ENCODE measurements at places on chromosomes 2 and 18.

DNA sequence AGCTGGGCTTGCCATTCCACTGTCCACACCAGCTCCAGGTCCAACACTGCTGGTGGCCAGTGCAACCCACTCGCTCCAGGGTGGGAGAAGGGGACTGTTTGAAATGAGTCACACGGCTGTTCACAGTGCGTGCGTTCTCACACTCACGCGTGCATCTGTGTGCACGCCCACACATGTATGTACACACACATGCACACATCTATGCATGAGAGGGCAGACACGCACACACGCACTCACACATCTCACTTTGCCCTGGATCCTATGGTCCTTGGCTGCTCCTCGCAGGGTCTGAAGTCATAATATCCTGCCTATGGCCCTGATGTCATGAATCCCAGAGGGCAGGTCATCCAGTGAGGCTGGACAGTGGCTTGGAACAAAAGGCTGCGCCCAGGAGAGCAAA lies 182.8 kb downstream of the EIPR1 start:
- DNase-seq, result no peak

DNA sequence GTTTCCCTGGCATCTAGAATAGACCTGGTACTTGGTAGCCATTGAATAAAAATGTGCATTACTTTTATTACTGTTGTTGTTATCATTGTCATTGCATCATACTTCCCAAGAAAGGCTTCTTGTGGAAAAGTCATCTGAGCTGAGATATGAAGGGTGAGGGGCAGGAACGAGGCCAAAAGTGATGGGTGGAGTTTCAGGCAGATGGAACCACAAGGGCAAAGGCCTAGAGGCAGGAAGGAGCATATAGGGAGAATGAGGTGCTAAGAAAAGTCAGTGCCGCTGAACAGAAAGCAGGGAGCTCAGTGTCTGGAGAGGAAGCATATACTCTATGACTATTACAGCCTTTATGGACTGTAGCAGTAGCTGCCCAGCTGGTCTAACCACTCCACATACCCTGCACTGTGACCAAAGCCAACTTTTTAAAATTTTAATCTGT lies 219.3 kb downstream of the SPP2 start:
- no peak for DNase-seq

DNA sequence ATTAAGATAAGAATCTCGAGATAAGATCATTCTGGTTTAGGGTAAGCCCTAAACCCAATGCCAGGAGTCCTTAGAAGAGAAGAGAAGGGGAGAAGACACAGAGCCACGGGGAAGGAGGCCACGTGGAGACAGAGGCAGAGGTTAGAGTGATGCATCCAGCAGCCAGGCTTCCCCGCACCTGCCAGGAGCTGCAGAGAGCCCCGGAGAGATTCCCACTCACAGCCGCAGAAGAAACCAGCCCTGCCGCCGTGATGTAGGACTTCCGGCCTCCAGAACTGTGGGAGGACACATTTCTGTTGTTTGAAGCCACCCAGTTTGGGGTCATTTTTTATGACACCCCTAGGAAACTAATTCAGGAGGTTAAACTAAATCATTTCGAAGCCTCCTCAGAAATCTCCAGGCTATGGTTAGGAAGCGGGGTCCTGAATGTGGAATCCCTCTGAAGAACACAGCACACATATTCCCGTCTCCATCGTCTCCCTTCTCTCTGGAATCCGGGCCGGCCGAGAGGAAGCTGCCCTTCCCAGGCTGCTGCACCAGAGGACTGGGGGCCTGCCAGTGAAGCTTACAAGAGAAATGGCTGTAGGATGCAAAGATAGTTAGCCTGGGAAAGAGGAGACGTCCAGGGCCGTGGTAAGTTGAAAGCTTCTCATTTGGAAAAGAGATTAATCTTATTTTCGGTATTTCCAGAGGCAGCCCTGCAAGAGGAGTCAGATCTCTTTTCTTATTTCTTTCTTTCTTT lies 156.6 kb downstream of the TWIST2 start:
- no peak for DNase-seq

DNA sequence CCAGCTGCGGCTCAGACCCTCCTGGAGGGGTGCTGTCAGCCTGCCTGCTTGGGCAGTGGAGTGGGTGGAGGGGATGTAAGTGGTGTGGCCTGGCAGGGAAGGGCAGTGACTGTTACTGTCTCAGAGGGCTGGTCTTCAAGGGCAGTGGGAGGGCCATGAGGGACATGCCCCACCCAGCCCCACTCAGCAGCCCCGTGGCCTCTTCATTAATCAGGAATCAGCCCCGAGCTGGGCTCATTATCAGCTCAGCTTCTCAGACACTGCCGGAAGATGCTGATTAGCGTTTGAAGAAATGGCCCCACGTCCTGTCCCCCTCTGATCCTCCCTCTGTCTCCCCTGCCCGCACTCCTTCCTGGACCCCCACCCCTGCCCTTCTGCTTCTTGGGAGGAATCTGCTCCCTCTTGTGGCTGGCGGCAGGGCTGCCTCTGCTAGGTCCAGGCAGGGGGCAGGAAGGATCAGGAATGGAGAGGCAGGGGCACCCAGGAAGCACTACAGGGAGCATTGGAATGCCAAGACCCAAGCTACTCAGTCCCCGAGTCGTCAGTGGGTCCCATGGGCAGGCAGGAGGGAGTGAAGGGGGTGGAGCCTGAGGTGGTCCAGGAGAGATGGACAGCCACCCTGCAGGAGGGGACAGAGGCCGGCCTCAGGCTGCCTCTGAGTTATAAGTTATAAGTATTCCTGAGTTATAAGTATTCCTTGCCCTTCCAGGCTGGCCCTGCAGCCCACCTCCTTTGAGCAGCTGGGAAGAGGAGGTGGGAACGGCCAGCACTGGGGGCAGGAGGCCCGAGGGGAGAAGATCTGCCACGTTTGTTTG lies 7.0 kb downstream of the ASIC4 start:
- peak; percentile 85 for DNase-seq

GRCh38 chr18:52995875-52996274 lies 655.9 kb downstream of the DCC start:
- DNase-seq, result no peak

GRCh38 chr2:23427976-23428375 lies 43.0 kb downstream of the KLHL29 start:
- no peak for DNase-seq

GRCh38 chr2:12262681-12263436 lies 453.9 kb upstream of the TRIB2 start:
- peak; percentile 69 for DNase-seq

GRCh38 chr18:33575451-33575850 lies 2.6 kb upstream of the ASXL3 start:
- no peak for DNase-seq

DNA sequence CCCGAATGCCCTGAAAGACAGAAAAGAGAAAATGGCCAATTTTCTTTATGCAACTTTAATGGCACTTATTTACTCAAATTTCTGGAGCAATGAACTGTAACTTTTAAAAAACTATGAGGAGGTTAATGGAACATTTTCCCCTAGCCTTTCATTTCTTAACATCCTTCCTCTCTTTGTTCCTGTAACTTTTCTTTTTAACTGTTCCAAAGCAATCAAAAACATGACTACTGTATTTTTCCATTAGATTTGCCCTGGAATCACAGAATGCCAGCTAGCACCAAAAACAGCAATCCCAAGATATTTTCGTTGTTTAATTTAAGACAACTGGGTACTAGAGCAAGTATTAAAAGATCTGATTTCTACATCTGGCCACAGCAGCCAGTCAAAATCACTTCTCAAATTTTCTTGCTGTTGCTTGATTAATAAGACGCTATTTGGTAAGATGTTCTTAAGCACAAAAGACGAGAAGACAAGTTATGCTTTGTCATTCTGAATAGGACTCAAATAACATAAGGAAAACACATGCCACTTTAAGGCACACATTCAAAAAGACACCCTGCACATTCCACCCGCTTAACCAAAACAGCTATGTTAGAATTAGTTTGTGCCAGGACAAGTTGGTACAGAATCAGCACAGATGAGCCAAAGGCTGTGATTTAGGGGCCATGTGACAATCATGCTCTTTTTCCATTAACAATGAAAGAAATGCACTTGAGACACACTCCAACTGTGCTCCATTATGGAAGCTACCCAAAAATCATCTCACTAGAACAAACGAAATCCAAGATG lies 3.6 kb downstream of the STARD7 start:
- no peak for DNase-seq

DNA sequence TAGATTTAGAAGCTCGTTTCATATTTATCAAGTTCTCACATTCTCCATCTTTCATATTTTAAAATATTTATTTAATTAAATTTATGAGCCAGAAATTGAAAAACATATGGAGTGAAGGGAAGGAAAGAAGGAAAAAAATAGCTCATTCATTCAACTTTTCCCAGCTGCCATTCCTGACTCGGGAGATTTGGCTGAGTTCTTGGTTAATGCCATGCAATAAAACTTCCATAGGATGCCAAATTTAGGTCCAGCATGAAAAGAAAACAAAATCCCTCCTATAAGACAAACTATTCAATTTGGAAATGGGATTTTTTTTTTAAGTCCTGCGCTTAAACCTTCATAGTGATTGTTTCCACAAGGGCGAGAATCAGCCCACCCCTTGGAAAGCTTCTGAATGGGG lies 426.1 kb upstream of the TNP1 start:
- no peak for DNase-seq

GRCh38 chr2:132668189-132668823 lies 1.7 kb downstream of the LYPD1 start:
- DNase-seq, result peak; percentile 62

DNA sequence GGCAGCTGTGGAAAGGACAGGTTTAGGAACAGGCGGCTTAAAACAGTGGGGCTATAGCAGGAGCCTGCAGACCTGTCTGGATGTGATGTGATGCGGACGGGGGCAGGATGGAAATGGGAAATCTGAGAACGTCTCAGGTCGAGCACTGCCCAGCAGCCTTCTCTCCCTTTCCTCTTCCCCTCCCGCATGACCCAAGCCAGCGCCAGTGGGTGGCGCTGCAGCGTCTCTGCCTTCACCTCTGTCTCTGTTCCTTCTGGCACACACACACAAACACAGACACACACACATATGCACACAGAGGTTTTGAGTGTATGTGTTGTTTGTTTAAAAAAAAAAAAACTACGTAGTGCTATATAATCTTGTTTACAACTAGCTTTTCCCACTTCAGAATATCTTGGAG lies 82.0 kb upstream of the SLC66A3 start:
- peak; percentile 69 for DNase-seq

DNA sequence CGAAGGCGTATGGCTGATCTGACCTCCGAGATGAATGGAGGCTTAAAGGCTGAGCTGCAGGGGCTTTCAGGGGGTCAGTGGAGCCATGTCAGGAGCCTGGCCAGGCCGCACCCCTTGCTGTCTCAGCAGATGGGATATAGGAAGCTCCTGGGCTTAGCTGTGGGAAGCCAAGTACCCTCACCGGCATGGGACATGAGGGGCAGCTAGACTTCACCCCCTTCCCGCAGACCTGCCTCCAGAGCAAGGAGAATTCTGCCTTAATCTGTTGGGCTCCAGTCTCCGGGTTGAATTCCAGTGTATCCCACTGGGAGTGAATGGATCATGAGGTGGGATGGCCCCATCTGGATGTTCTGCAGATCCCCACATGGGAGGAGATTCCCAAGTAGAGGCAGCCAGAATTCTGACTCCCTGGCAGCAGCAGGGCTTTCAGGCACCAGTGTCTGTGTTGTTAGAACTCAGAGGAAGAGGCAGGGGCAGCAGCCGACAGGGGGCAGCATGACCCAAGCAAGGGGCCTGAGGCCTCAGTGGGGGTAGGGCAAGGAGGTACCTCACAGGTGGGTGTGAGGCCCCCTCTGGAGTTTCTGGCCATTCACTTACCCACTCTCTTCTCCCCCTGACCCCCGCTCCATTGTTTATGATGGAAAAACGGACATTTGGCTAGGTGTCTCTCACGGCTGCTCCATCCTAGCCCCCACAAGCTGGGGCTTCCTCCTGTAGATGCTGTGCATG lies 19.1 kb downstream of the CAPG start:
- DNase-seq, result peak; percentile 58

- DNase-seq, result peak; percentile 62
Observed at GRCh38 chr18:32469190-32469651, 1.5 kb downstream of the GAREM1 start.

- DNase-seq, result no peak
Observed at GRCh38 chr2:237650455-237650850, 23.1 kb downstream of the LRRFIP1 start.

DNA sequence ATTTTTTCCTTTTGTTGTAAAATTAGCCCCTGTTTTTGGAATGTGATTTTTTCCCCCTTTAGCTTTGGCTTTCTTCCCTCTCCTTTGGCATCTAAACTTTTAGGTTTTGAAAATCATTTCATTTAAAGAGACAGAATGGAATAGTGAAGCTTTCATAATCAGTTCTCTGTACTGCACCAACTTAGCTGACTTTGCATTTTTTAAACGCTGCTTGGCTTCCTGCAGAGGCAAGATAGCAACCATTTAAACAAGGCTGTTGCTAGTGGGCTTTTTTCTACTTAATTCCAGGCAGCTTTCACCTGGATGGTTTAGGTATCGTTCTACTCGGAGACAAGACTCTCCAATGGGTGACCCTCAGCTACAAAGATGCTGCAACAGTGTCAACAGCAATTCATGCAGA lies 267.9 kb upstream of the PKDCC start:
- peak; percentile 18 for DNase-seq

DNA sequence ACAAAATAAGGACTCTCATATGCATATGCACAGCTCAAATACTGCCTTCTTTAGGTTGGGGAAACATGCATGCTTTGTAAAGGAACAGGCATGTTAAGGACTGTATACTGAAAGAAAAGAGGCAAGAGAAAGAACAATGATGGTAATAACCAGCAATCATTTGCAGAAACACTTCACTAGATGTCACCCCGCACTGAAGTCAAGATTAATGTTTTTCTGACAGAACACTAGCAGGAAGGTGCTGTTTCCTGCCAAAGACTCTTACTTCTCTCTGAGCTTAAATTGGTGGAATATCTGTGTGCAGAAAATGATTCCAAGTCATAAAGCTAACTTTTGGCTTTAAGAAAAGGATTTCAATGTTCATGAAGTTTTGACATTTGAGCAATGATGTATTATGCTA lies 19.3 kb upstream of the CSRNP3 start:
- DNase-seq, result no peak

- no peak for DNase-seq
Observed at GRCh38 chr2:175080479-175080878, 75.3 kb upstream of the CHN1 start.

DNA sequence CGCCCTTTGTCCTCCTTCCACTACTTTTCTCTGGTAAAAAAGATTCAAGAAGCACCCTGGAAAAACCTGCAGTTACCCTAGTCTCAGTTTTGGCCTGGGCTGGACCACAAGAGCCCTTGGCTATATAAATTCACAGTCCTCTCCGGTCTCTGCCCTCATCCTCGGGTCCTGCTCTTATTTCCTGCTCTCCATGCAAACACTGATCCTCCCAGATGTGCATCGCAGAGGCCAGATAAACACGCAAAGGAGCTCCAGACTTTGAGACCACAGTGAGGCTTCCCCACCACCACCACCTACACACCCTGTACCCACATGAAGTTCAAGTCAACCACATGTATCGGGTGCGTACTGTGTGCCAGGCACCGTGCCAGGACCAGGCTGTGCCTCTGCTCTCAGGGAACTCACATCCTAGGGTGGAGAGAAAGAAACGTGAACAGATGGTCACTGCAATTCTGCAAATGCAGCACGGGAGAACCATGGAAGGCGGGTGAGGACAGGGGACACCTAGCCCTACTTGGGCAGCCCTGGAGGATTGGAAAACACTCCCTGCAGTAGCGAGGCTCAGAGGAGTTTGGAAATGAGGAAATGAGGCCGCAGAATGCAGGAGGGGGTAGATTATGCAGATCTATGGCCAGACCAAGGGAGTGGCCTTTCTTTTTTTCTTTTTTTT lies 7.4 kb downstream of the CTDSP1 start:
- DNase-seq, result peak; percentile 76

Measured in cardiac muscle cell (in vitro differentiated cells and primary cell).